Heart left ventricle (tissue), 16 donors: ENCODE measurements at places on chromosomes 4 and X. TPM values are rescaled to one million over a fixed set of nuclear protein-coding genes. Genes with fewer than 3 reads are reported as not detected.

GRCh38 chrX:150546711-150547153 is 21.7 kb upstream of the MTM1 start:
- no peaks in the 10 kb centered on the region for H3K36me3 ChIP-seq
- DNase-seq: no peak
- peaks cover 12% of the 10 kb centered on the region for H3K4me1 ChIP-seq

The CXorf49 gene
- not detected for polyA plus RNA-seq

DNA sequence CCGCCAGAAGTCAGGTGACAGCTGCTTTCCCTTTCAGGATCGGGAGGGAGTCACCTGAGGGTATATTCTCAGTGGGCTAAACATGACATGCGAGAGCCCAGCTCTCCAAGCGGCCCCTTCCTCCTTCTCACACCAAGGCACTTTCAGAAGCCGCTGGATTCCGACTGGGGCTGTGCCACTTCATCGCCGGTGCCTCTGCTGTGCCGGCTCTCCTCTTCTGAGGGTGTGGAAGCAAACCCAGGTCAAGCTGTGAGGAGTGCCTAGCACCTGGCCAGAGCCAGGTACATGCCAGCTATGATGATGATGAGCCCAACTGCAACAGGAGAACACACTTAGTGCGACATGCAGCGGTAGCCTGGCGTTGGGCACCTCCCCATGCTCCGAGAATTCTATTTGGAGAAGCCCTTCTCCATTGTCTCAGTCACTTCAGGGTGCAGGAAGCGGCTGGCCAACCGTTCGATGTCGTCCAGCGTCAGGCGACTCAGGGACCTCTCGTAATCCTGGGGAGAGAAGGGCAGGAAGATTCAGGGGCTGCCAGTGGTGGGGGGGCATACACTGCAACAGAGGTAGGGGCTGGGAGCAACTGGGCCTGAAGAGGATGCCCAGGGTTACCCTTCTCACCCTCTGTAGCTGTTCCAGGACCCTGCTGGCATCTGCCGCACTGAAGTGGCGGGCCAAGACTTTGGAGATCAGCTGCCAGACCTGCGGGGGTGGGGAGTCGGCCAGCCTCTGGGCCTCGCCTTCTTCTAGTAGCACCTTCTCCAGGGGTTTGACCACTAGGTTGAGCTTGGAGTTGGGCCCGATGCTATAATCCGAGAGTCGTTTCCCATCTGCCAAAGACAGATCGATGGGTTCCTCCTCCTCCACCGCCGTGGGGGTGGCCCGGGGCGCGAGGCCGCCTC is 1.0 kb downstream of the UBL4A start:
- peak overlapping the region; percentile 92 for H3K27ac ChIP-seq
- peaks cover 9% of the 10 kb centered on the region for H3K36me3 ChIP-seq
- DNase-seq: peak; percentile 62
- H3K27me3 ChIP-seq: no peaks in the 10 kb centered on the region

DNA sequence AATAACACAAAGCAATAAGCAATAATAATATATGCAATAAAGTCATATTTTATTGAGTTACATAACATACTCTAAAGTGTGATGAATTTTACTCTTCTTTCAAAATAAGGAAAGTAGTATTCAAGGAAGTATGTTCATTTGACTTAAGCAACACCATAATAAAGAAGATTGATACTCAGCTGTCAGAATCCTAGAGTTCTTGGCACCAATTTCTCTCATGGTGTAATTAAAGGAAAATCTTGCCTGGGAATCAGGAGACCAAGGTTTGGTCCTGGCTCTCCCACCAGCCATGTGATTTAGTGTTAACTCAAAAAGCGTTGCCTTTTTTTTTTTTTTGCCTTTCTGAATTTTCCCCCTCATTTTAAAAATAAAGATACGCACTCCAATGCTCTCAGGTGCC is 17.1 kb downstream of the MYOZ2 start:
- peaks cover 20% of the 10 kb centered on the region for H3K4me1 ChIP-seq
- H3K27ac ChIP-seq: no peak overlapping the region
- H3K36me3 ChIP-seq: no peaks in the 10 kb centered on the region

The ITGB1BP2 gene
- polyA plus RNA-seq: 90.4 TPM

DNA sequence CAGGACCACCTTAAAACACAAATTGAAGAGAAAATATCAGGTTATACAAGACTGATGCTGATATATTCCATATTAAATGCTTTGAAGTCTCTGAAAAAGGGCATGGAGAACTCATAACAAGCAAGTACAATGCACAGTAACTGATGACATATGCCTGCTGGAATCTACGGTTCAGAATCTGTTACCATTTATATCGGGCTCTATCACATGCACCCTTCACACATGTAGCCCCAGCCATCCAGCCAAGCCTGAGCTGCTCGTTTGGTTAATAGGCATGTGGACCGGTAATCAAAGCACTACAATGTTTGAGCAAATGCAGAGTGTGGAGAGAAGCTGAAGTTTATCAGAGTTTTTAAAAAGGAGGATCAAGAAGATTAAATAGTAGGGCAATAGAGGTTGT is 11.8 kb downstream of the COMMD8 start:
- H3K4me3 ChIP-seq: no peak overlapping the region
- no peaks in the 10 kb centered on the region for H3K27me3 ChIP-seq
- H3K4me1 ChIP-seq: no peaks in the 10 kb centered on the region
- peaks cover 69% of the 10 kb centered on the region for H3K36me3 ChIP-seq
- peak overlapping the region; percentile 27 for H3K27ac ChIP-seq
